ENCODE measurements at places on chromosomes 16 and 17. TPM values are rescaled to one million over a fixed set of nuclear protein-coding genes. Genes with fewer than 3 reads are reported as not detected.

SPECC1 gene
- total RNA-seq, result 26.2 TPM

SMIM36 gene
- total RNA-seq, result not detected

SLC38A8 gene
- not detected for total RNA-seq

ABCA9 gene
- total RNA-seq, result under 0.01 TPM

TNS4 gene
- total RNA-seq, result not detected

TOX3 gene
- total RNA-seq, result not detected

TANC2 gene
- total RNA-seq, result 41.4 TPM

EVPLL gene
- total RNA-seq, result not detected

SALL1 gene
- 0.90 TPM for total RNA-seq

DHX40 gene
- total RNA-seq, result 54.2 TPM

AIPL1 gene
- total RNA-seq, result not detected

VAT1L gene
- total RNA-seq, result 18.1 TPM

ADAD2 gene
- not detected for total RNA-seq

C17orf100 gene
- total RNA-seq, result 0.28 TPM

KRT13 gene
- 0.18 TPM for total RNA-seq

FBXO39 gene
- not detected for total RNA-seq

CCL16 gene
- not detected for total RNA-seq

CYB561 gene
- total RNA-seq, result 2.5 TPM

DPH1 gene
- 24.4 TPM for total RNA-seq

CA10 gene
- not detected for total RNA-seq

HIC1 gene
- 10.4 TPM for total RNA-seq

KRT31 gene
- total RNA-seq, result not detected

TEX14 gene
- not detected for total RNA-seq

TP53TG3D gene
- total RNA-seq, result not detected

FAM117A gene
- 0.72 TPM for total RNA-seq

WFIKKN2 gene
- not detected for total RNA-seq

All from IMR-90 (cell line).